ENCODE measurements at places on chromosomes 2 and 18.

DNA sequence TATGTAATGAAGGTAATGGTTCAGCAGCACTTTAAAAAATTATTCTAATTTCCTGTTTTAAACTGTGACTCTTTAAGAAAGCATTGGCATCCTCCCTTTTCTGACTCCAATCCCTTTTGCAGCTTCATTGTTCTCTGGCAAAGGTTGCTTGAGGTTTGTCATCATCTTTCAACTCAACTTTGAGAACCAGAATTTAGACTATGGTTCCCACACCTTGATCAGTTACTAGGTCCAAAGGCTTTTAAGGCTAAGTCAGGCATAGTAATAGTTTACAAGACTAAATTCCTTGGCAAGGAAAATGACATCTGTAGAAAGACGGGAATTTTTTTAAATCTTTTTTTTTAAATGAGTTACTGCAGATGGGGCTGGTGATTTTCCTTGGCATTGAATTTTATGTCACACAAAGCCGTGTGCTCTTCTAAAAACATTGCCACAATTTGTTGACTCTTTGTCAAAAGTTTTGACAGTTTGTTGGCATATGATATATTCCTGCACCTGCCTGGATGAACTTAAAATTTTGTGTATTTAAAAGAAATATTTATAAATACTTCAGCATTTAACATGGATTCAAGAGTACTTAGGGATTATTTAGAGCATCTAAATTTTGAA is 451.0 kb downstream of the MEIS1 start:
- no peak for DNase-seq

DNA sequence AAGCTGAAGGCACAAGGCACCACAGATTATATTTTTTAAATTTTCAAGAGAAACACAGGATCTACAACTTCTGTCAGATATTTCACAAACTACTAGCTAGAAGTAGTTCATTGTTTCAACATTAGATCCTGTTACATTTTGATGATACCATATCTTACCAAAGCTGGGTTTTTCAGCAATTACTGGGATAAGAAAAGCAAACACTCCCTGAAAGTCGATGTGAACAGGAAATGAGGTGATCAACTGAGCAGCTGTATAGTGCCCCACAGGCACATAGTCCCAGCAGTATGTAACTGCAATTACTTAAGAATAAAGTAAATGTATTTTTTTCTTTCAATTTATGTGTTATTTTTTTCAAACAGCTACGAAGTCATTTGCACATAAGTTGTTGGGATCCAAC is 103.5 kb downstream of the DNER start:
- no peak for DNase-seq

- no peak for DNase-seq
These were observed 2.8 kb downstream of the ITGB1BP1 start for GRCh38 chr2:9420495-9420894.

DNA sequence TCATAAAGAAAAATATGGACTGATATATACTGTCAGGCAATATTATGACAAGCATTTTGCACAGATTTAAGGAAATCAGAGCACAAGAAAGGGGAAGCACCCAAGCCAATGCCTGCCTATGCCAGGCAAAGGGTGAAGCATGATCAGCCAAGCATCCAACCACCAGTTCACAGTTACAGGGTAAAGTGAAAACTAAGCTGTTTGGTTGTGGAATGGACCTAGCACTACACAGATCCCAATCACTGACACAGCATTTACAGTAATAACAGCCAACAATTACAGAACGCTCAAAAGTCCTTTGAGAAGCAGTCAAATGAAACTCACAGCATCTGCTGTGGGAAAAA is 90.3 kb downstream of the SP3 start:
- no peak for DNase-seq

DNA sequence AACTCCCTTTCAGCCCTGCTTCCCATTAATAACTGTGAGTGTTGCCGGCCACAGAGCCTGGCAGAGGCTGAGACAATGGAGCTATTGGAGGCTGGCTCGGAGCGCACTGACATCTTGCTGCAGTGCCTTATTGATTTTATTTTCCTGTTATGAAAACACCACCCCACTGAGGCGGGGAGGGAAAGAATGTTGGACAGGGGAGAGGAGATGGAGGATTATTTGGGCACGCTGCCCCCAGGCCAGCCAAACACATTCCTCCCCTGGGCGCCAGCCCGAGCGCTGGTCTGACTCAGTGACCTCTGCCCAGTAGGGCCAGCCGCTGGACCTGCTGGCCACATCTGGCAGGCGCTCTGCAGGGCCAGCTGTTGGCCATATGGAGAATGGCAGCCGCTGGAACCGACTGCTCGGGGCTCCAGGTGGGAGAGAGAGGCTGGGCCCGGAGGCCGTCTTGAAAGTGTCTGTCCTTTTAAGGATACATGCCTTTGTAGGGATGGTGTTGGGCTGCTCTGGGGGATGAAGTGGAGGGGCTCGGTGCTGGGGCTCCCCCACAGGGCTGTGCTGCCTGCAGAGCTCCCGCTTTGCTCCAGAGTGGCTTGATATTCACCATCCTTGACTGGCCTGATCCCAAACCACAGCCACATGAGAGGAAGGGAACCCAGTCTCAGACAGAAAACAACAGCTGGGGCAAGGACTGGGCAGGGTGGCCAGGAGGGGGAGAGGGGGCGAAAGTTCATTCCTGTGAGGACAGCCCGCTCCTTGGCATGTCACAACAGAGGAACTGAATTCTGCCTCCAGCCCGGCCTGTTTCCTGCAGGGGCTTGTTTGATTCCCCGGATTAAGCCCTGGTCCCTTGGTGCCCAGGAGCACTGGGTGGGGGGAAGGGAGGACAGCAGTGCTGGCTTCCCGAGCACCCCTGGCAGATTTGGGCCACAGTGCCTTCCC is 179.0 kb downstream of the KLHL29 start:
- no peak for DNase-seq

- DNase-seq: no peak
These were observed 139.9 kb upstream of the MAPRE2 start for GRCh38 chr18:34901299-34901698.

DNA sequence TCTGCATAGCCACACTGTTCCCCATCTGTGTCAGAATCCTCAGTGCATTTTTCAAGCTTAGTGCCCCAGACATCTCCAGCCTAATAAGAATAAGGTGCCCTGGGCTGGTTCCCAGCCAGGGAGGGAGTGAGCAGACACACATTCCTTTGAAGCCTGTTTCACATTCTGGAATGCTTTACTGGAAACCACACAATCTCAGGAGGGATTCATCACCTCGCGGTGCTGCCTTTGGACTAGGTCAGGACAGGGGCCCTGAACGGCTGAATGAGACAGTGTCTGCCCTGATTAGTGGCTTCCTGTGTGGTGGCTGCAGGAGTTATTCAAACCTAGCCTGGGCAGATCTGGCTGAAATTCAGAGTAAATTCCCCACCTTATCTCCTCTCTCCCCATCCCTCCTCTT is 108.0 kb upstream of the LDAH start:
- DNase-seq: no peak

- peak; percentile 62 for DNase-seq
These were observed 150.9 kb downstream of the RTP5 start for GRCh38 chr2:242020196-242021004.

DNA sequence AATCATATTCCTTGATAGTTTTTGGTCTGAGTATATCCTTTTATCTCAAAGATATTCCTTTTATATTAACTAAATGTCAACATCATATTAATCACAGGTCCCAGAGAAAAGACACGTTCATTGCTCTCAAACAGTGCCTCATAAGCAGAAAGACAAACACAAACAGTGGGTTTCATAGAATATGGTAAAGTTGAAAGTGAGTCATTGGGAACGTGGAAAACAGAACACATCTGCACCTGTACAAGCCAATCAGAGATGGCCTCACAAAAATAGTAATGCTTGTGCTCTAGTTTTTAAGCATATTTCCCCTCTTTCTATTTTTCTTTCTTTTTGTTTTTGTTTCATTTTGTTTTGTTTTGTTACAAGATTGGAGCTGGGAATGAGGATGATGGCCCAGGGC is 328.4 kb upstream of the MAP2 start:
- no peak for DNase-seq

DNA sequence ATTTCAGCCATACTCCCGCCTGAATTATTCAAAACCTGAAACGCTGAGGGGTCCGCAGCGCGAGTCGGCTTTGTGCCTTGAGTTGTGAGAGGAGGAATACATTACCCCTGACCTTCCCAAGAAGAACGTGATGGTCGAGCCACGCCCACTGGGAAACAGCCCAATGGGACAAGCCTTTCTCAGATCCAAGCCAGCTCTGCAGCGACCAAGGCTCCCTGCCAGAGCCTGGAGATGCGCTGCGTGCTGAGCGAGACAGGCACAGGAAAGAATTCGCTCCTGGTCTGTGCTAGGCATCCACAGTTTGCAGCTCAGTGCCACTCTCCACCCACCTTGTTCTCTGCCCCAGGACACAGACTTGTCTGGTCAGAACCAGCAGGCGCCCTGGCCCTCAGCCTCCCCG is 74.1 kb upstream of the GLI2 start:
- no peak for DNase-seq

DNA sequence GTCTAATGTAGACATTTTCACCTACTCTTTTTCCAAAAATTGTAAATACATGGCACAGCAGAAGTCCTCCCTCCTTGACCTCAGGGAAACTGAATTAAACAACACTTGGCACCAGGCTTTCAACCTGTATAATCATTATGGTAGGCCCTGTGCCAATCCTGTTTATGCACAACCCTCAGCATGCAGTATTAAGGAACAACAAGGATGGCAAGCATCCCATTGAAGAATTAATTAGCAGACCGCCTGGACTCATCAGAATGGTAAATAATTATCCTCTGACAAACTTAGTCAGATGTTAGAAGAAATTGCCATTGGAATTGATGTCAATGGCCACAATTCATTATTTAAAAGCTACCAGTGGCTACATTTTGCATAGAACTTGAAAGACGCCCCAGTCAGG is 66.3 kb upstream of the GALNT5 start:
- DNase-seq: no peak

DNA sequence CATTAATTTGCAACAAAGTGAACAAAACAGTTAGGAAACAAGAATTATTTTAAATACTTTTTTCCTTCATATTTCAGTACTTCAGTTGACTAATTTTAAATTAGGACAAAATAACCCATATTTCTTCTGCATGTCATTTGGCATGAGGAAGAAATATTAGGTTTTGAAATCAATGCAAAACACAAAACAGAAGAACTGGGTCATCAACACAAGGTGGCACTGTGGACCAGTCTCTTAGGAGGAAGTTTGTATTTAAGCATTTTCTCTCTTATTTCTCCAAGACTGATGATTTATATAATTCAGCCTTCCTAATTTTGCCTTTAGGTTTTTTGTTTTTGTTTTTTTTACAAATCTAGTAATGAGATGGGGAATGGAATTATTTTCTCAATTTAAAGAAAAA is 352.8 kb upstream of the KCNH7 start:
- DNase-seq: no peak

DNA sequence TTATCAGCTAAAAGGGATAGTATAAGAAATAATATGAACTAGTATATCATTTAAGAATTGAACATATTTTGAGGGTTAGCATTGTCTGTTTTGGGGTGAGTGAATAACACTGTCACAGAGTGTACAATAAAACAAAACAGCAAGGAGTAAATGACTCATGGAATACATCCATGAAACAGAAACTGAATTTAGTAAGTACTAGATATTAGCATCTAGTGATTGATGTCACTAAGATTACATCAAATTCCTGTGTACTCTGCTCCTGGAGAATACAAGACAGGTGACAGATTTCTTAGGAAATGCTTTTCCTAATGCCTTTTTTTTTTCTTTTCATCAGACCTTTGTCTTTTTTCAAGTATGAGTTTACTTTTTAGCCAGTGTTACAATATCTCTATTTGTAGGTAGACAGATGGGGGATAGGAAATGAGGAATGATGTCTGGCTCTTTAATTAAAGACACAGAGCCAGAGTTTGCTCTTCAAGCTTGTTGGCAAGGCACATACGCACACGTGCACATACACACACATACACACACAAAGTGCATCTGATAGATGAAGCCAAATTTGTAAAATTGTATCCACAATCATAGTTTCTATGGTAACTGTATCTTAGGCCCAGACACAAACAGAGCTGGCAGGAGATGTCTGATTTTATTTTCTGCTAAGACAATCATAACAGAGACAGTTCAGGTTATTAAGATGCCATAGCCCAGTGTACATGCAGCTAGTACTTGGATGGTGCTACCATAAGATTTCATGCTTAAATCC is 138.2 kb upstream of the NRP2 start:
- no peak for DNase-seq

- DNase-seq: peak; percentile 46
These were observed 65.0 kb upstream of the NPAS2 start for GRCh38 chr2:100754951-100755350.

- DNase-seq: no peak
These were observed 211.6 kb downstream of the SEPTIN10 start for GRCh38 chr2:109402180-109402579.

All from uterus (tissue), 4 donors.